ENCODE measurements at places on chromosomes 3 and 15.

- DNase-seq = no peak
Observed at GRCh38 chr3:152720951-152721718, 113.8 kb upstream of the P2RY1 start.

DNA sequence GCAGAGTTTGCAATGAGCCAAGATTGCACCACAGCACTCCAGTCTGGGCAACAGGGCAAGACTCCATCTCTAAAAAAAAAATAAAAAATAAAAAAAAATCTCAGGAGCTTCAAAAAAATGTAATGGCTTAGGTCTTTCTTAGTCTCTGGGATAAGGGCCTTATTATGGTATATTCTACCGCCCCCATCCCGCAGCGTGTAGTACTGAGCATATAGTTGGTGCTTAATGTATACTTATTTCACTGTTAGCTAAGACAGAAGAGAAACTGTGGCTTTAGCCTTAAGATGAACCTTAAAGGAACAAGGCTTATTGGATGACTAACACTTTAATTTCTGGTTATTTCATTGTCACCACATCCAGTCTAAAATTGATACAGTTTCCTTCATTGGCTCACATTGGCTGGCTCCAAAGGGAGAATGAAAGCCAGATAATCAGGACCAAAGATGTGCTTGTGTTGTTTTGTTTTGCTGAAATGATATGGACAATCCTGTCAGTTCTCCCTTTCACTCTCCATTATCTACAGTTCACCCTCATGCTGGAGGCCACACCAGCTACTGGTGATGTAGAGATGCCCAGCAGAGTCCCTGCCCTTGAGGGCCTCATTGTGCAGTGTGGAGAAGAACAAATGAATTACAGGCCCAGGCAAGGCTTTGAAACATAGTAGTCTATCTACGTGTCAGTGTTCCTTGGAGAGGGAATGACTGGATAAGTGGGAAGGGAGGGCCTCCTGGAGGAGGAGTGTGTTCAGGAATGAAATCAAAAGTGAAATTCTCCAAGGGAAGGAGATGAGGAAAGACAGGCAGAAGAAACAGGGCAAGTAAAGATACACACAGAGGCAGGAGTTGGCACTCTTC lies 17.4 kb upstream of the RAF1 start:
- no peak for DNase-seq

DNA sequence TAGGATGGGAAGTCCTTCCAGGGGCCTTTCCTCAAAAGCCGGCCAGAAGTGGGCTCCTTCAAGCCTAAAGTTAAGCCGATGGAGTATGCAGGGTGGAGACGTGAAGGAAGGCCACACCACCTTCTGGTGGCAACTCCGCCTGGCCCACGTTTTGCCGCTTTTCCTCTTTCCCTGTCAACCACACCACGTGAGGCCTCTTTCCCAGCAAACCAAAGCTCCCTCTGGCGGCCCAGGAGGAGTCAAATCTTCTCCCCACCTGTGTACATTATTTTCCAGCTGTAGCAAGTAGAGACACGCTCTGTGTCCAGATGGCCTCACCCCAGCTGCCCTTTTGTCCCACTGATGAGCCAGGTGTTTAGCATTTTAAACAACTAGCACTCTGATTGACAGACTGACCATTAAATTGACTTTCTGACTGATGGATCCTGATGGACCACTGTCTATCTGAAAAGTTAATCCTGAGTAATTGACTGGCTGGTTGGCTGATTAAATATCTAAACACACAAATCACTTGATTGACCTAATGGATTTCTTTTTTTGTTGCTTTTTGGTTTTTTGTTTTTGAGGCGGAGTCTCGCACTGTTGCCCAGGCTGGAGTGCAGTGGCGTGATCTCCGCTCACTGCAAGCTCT lies 59.6 kb upstream of the ZBTB38 start:
- DNase-seq = no peak

DNA sequence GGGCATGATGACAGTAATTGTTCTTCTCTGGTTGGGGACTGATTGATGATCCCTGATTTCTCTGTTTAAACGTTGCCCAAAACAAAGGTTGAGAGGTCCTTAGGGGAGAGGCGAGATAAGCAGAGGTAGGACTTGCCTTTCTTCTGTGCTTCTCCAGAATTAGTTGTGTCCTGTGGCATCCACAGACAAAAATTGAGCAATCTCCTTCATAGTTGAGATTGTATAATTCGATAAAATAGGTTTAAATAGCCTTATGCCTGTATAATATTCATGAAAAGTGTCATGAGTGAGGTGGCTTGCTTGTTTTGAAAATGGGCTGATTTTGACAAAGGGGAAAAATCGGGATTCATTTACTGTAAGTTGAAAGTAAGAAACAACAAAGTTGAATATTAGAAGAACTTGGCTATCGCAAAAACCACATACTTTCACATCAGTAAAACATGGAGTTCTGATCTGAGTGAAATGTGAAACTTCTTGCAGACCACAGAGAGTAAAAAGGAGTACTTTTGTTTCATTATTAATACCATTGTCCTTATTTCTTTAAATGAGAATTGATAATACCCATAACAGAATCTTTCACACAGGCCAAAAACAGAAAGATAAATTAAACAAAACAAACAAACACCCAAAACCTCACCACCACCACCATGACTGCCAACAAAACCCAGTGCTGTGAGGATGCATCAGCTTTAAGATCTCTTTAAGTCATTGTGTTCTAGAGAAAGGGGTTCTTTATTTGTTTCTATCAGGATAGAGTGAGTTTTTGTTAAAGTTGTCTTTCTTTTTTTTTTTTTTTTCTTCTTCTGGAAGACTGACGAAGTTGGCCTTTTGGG lies 155.7 kb downstream of the LPP start:
- DNase-seq = no peak

GRCh38 chr3:43222590-43222989 lies 63.8 kb upstream of the SNRK start:
- no peak for DNase-seq

GRCh38 chr3:88595026-88595425 lies 445.3 kb downstream of the C3orf38 start:
- no peak for DNase-seq

DNA sequence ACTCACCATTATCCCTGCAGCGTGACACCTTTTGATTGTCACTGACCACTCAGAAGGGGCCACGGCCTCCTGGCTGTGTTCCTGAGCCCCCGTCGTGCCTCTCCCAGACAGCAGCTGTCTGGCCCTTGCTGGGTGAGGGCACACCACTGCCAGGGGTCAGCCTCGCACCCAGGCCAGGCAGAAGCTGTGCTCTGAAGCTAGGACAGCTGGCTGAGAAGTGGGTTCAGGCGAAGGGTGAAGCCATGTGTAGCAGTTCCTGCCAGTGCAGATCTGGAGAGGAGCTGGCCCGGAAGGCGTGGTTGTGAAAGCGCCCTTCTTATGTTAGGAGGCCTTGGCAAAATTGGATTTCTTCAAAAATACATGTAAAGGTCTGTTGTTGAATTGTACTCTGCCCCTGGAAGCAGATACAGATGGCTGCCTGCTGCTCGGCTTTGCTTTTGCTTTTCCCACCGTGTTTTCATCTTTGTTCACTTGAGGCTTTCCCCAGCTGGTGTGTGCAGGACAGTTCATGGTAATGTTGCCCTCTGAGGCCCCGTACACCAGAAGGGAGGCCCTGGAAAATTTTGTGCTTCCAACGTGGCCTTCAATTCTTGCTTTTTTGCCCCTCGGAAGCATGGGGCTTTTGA lies 49.1 kb downstream of the KLHL25 start:
- DNase-seq = no peak

GRCh38 chr3:18236726-18237125 lies 188.4 kb downstream of the SATB1 start:
- DNase-seq = no peak

GRCh38 chr3:47156396-47156795 lies 7.5 kb downstream of the SETD2 start:
- no peak for DNase-seq

DNA sequence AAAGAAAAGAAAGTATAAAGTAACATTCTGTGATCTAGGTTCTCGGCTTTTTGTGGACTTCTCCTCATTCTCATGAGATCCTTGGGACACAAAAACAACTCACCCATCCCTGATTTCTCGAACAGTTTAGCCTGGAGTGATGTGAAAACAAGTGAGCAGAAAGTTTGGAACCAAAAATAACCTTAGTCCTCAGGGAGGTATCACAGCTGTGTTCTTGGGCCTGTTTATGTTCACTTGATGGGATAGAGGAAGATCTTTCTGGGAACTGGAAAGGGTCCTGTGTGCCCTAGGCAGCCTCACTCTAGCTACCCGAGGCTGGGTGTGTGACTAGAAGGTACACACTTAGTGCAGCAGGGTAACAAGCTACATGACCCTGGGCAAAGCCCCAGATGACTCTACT lies 308.8 kb upstream of the PDZRN3 start:
- DNase-seq = no peak

- no peak for DNase-seq
Observed at GRCh38 chr15:59317211-59317610, 55.5 kb downstream of the MYO1E start.

GRCh38 chr3:4641863-4642563 lies 148.9 kb downstream of the ITPR1 start:
- DNase-seq = no peak

- DNase-seq = no peak
Observed at GRCh38 chr15:24848050-24848449, 106.7 kb upstream of the SNRPN start.

DNA sequence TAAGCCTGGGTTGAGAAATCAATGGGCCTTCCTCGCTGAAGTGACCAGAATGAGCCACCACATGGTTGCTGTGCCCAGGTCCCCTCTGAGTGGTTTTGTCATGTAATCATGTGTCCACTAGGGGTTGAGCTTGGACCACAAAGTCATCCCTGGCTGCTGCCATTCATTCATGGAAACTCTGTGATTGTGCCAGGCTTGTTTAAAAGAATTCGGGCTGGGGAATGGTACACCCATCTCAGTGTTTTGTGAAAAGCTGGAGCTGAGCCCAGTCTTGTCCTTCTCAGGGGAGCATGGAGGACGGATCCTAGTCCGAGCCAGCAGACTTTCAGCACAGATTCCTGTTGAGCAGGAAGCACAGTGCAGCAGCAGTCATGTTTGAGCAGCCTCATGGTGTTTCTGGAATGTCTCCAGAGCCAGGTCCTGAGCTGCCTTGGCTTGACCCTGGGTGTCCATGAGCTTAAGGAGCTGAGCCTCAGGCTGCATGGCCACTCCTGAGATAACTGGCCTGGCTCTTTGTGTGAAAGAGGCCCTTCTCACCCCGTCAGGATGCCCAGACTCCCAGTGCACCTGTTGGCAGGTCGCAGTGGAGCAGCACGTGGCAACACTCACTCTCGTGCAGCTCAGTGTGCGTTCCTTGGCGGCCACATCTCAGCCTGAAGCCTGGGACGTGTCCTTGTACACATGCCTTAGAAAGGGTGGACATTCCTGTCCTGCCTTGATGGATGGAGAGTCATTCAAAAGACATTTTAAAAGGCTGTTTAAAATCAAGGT lies 260.3 kb upstream of the TPM1 start:
- no peak for DNase-seq

DNA sequence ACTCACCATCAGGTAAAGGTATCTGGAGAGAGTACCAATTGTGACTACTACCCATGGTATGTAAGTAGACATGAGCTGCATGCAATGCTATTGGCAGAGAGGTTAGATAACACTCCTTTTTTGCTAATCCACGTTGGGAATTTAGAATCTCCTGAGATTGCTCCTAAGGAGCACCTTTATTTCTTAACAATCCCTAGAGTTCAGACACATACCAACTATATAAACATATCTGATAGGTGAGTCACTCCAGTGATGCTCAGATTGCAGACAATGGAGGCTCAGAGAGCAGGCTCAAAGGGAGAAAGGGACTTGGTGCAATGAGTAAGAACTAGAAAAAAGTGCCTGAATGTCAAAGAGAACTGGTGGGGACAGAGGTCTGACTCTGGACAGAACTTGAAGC lies 47.0 kb upstream of the LRRFIP2 start:
- no peak for DNase-seq

- no peak for DNase-seq
Observed at GRCh38 chr3:112670824-112671223, 29.9 kb upstream of the CCDC80 start.

GRCh38 chr15:70016511-70016994 lies 81.2 kb downstream of the TLE3 start:
- DNase-seq = no peak

- DNase-seq = no peak
Observed at GRCh38 chr3:188875413-188875812, 296.4 kb upstream of the TPRG1 start.

DNA sequence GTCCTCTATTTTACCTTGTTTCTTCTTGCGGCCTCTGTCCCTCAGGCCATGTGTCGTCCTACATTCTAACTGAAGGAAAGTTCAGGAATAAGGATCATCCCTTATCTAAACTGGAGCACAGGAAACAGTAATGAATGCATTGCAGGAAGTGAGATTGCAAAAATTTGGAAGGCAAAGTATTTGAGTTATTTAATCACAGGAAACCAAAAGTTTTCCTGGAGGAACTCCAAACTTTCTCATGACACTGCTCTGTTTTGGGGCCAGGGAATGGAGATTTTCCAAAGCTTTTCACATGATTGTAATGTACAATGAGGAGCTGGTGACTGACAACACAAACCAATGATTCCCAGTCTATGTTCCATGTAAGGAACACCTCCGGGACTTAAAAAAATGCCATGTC lies 57.8 kb upstream of the PLSCR4 start:
- no peak for DNase-seq

- no peak for DNase-seq
Observed at GRCh38 chr3:129240436-129240835, 9.0 kb upstream of the COPG1 start.

DNA sequence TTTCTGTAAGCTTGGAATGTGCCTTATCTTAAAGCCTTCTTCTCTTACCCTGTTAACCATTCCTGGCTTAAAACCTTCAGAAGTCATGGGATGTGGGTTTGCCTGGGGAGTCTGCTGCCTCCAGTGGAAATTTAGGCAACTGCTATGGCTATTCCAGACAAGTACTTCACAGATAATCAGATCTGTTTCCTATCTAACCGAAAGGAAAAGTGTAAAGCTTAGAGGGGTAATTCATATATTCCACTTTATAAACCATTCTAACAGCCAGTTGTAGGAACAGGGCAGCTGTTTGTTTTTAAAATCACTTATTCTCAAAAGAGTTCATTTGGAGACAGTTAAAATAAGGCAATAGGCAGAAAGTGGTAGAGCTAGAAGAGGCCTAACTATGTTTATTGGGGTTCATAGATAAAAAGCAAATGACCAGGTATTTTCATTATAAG lies 219.9 kb downstream of the TCF12 start:
- DNase-seq = no peak
